Left lung (tissue), 14 donors: ENCODE measurements at places on chromosomes 2 and 18.

GRCh38 chr2:161981679-161982250 lies 92.2 kb downstream of the DPP4 start:
- no peak for DNase-seq

DNA sequence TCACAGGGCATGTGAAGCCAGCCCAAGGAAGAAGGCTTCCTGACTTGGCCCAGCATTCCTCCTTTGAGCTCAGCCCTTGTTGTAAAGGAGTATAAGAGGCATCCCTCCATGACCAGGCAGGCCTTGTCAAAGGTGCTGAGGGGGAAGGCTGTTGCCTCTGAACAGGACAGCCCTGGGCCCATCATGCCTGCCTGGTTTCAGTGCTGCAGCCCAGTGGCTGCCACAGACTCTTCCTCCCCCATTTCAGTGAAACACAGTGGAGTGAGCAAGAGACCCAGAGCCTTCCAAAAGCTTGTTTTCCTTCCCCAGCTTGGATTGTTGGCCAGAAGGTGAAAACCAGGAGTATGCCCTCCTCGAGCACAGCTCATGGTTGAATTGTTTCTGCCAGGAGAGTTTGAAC lies 19.9 kb upstream of the RPL37A start:
- no peak for DNase-seq

- no peak for DNase-seq
These were observed 35.4 kb upstream of the PGAP1 start for GRCh38 chr2:196961889-196962288.

DNA sequence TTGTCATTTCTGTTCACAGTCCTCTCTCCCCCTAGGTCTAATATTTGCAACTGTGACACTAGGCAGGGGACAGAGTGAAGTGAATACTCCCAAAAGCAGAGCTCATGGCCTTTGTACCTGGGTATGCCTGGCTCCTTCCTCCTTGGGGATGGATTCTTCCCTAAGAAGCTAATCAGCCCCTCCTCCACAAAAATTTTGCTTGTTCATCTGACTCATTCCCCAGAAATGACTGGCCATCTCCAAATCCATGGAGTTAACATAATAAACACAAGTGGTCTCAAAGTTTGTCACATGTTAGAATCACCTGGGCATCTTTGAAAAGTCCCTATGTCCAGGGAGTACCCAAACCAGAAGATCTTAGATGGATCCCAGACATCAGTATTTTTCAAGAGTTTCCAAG lies 65.3 kb downstream of the SUCLG1 start:
- no peak for DNase-seq

GRCh38 chr2:136408795-136409194 lies 290.8 kb upstream of the CXCR4 start:
- DNase-seq: no peak

DNA sequence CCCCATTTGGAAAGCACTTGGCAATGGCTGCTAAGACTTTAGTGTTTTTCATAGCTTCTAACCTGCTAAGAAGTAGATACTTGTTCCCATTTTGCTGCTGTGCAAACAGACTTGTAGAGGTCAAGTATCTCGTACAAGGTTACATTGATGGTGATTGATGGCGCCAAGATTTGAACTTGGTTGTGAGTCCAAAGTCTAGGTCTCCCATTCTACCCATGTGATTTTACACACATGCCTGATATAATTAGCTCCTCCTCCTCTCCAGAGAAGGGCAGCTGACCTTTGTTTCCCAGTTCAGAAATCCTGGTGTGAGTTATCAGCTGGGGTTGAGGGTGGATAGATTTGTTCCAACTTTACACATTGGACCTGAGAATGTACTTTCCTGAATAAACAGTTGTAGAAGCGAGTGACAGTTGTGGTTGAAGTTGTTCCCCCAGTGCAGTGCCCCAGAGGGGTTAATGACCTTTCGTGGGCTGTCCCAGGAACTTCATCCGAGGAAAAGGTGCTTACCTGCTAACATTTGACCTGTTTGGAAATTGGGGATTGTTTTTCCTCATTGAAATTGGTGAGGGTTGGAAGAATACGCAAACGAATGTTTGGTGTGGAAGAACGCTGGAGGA lies 10.4 kb downstream of the TCF7L1 start:
- DNase-seq: no peak

DNA sequence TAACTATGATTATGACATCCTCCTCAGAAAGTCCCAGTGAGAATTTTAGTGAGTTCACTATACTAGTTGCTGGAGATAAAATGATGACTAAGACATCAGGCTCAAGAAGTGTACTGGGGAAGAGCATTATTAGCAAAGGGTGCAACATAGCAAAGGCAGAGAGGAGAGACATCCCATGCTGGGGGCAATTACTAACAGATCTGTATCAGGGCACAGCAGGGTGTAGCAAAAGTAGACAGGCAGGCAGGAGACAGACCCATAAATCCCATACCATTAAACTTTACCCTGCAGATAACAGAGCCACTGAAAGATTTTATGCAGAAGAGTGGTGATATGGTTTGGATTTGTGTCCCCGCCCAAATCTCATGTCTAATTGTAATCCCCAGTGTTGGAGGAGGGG lies 161.7 kb downstream of the SP3 start:
- DNase-seq: no peak

DNA sequence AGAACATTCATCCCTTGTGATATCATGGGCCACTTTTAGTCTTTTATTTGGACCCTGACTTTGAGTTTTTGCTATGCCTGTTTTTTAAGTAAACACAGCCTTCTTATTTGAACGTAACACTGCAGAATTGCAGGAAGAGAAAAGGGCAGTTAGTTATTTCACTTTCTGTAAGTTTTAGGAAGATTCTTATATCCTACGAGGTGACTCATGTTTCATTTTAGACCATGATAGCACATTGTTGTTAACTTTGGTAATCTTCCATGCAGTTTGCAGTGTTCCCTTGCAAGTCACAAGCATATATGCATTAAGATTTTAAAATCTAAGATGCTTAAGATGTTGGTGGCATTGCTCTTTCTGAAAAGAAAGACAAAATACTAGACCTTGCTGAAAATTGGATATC lies 128.6 kb upstream of the EPC2 start:
- no peak for DNase-seq

DNA sequence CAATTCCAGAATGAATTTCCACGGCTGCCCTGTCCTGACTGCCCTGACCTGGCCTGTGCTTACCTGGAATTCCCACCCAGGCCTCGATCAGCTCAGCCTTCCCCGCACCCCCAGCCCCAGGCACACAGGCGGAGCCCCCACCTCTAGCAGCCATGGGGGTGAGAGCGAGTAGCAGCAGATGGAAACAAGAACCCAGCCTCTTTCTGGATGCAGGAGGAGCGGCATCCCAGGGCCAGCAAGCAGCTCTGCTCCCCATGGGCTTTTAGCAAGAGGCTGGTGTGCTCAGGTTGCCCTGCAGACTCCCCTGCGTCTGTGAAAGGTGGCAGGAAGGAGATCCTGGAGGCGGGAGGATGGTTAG lies 101.8 kb downstream of the TPO start:
- DNase-seq: no peak

GRCh38 chr2:188293601-188294351 lies 2.1 kb downstream of the GULP1 start:
- DNase-seq: peak; percentile 63

DNA sequence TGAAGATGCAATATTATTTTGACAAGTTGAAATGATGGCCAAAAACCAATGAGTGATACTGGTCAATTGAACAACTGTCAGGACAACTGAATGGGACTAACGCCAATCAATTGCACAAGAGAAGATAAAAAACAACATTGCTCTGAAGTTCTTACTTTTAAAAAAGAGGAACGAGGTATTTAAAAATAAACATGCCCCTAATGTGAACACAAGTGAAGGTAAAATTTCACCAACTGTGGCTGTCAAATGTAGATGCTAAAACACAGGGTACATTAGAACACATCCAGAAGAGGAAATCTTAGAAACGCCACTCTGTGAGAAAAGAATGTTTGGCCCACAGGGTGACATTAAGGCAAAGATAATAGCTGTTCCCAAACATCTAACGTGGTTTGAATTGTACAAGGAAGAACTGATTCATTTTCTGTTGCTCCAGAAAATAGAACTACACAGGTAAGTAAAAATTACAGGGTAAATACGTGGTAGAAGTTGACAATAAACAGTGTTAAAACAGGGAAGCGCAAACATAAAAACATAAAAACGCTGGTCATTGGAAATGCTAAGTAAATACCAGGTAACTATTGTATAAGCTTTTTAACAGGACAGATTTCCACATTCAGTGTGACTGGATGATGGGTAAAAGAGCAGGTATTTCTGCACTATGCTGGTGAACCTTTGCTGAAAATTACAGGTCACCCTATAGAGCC lies 20.3 kb downstream of the LONRF2 start:
- DNase-seq: no peak

- no peak for DNase-seq
These were observed 20.0 kb downstream of the AQP12A start for GRCh38 chr2:240711701-240712100.

GRCh38 chr18:62186499-62186773 lies 420 bp downstream of the PIGN start:
- DNase-seq: no peak

DNA sequence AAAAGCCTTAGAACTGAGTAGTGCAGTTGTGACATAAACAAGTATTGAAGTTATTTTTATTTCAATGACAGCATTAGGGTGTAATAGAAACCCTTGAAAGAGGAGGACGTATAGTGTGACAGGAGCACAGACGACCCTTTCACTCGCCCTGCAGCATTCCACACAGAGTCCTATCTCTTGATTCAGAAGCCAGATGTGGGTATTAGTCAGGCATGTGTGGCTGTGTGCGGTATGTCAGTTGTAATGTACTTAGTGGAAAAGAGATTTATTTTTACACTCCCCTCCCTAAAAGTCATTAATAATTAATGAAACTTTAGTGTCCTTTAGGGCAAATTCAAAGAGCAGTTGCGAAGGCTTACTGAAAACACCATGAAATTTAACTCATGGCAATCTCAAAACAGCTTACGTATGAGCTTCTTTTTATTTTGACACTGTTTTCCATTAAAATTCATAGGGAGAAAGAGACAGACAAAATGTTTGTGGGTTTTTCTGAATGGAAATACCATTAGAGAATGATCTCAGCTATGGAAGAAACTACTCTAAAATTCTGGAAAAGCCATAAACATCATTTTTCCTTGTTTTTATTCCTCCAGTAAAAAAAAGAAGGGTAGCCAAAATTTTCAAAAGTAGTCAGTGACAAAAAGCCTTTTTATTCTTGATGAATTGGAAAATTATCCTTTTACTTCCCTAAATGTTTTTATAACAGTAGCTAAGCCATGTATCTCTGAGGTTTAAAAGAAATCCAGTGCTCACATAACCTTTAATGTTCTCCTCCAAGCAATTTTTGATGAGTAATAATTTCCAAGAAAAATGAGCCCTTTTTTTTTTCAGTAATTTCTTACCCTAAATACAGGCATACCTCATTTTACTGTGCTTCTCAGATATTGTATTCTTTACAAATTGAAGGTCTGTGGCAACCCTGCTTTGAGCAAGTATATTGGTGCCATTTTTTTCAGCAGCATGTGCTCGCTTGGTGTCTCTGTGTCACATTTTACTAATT lies 84.0 kb upstream of the DSEL start:
- DNase-seq: no peak

DNA sequence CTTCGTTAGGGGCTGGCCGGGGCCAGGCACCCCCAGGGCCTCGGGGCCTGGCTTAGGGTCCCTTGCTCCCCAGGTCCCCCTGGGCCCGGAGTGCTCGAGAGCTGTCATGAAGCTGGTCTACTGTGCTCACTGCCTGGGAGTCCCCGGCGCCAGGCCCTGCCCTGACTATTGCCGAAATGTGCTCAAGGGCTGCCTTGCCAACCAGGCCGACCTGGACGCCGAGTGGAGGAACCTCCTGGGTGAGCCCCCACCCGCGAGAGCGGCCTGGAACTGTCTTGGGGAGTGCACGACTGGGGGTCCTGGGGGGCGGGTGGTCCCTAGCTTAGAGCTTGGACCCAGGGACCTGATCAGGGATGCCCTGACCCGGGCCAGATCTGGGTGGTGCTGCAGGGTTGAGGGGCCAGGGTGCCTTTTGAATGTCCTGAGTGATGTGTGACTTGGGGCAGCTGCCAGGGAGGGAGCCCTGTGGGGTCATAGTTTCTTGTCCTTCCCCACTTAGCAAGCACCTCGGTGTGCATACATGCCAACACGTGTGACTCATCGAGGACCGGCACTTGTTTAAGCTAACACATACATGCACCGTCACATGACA lies 27.9 kb downstream of the GPC1 start:
- DNase-seq: peak; percentile 71

GRCh38 chr2:231245249-231246094 lies 47.0 kb downstream of the ARMC9 start:
- DNase-seq: no peak

DNA sequence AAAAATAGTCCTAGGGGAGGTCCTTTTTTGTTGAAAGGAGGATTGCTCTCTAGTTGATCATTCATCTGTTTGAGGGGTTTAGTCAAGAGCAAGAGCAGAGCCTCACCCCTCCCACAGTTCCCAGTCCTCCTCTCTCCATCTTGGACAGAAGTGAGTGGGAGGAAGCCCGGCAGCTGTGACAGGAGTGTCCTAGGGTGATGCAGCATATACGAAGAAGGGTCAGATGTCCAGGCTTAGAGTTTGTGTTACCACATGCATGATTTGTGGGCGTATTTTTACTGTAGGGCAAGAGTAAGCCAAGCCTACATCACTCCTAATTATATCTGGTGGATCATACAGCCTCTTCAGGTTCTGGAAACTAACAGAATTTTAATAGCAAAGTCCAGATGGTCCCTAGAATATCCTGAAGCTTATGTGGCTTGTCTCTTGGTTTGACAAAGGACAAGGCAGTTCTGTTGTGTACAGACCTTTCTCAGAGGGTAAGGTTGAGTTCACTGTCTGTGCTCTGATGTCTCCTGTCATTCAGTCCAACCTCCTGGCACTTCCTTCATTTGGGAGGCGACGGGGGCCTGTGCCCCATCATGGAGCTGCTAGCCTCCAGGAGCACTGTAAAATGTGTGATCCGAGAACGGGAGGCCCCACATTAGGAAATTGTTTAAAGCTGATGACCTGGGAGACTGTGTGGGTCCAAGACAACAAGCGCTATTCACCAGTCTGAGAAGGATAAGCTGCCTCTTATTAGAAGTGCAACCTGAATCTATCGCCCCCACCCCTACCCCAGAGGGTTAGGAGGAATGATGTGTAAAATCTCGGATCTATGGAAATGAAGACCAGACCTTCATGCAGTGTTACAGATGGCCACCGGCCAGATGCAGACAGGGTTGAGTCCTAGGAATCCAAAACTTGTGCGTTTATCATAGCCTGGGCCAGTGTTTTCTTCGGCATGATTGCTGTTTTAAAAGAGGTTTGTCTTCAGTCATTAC lies 6.9 kb downstream of the CEP68 start:
- no peak for DNase-seq

DNA sequence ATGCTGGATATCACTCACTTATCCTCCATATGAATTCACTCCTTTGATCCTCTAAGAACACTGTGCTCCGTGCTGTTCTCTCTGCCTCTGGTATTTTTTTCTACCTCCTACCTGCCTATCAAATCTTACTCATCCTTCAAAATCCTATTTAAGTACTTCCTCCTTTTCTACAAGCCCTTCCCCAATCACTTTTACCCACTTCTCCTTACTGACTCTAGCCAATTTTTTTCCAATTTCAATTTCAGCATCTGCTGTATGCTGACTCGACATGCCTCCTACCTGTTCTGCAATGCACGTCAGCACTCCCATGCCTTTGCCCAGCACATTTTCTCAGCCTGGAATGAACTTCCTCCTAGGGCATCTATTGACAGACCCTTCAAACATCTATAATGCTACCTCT lies 37.3 kb upstream of the LNPK start:
- no peak for DNase-seq
